ENCODE measurements at places on chromosomes 7 and 10.

- DNase-seq: no peak
Measured at GRCh38 chr7:91345449-91345848, 81.2 kb downstream of the FZD1 start.

GRCh38 chr7:131942287-131943150, 386.1 kb upstream of the PODXL start:
- no peak for DNase-seq

- DNase-seq: no peak
Measured at GRCh38 chr7:147298611-147299043, 1182.0 kb downstream of the CNTNAP2 start.

- DNase-seq: no peak
Measured at GRCh38 chr10:58771863-58772262, 259.2 kb downstream of the BICC1 start.

DNA sequence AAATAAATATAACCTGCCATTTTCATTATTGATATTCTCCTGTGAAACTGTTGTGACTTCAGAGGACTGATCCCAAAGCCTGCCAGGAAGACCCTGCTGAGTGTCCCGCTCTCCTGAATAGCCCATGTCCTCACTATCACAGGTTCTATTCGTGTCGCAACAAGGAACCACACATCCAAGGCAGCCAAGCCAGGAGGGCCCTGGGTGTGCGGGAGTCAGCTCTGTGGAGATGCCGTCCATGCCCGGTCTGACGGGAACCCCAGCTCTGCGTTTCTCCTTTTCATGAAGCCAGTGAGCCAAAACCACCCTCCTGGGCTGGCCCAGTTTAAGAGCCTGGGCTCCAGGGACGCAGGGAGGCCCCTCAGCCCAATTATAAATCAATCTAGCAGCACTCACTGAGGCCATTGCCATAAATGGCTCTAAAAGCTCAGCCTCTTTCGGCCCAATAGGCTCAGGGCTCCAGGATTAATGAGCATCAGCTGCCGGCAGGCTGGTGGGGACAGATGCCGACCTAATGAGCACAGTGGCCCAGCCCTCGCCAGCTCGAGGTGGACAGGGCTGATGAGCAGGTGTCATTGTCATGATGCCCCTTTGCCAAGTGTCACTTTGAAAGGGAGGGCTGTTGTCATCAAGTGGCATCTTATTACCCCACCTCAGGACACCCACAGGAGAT, 177.9 kb downstream of the PLXNA4 start:
- DNase-seq: no peak

DNA sequence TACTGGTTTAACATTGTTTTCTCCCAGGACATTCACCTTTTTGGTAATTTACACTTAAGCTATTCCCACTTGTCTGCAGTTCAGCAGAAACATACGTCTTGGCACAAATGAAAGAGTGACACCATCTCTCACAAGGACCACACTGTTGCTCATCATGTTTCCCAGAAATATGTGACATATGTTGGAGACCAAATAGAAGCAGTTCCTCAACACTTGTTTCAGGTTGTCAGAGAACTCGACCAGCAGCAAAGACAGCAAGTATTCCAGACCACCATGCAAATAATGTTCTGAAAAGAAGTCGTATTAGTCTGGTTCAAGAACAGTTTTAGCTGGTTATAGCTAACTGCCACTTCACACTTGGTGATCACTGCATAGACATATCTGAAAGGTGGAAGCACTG, 81.3 kb upstream of the KLF6 start:
- no peak for DNase-seq

DNA sequence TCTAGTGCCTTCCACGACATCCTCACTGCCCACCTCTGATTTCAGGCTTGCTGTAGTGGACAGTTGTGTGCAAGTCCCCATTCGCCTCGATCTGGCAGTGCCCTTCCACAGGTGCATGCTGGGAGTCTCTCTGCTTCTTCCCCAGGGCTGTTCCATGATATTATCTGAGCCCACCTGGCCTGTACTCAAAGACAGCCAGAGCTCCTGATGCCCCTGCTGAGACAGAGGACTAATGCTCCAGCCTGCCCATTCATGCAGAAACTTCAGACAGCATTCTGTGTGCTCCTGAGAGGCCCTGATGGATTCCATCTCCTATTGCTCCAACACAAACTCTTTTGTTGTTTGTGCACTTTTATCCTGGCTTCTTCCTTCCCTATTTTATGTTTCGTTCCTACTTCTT, 164.8 kb upstream of the PRSS58 start:
- no peak for DNase-seq

DNA sequence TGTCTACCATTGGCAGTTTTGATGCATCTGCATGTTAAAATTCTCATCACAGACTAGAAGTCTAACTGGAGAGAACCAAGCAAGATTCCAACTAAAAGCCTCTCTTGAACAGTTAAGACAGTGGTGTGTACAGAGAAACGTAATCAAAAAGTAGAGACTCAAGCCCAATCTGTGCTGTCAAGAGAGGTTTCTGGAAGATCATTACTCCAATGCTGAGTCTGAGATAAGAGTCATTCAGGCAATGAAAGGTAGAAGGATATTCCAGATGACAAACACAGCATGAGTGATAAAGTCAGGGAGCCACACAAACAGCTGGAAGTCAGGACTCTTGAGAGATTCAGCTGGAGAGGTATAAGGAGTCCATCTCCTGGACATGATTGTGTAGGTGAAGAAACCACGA, 48.7 kb downstream of the IQUB start:
- no peak for DNase-seq

DNA sequence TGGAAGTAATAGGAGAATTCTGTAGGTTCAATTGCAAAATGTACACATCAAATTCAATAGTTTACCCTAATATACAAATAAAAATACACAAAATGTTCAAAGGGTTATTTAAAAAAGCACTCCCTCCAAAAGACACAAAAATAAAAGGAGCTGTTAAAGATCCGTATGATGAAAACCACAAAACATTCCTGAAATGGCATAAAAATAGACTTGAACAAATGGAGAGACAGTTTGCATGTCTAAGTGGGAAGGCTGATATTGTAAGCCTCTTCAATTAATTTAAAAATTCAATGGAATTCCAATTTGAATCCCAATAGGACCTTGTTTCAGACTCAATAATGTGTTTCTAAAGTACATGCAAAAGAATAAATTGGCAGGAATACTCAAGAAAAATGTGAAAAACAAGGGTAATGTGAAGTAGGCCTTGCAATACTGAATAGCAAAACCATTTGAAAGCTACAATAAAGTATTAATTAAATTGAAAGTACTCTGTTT, 38.0 kb upstream of the INSYN2A start:
- no peak for DNase-seq

GRCh38 chr10:28200775-28201174, 102.1 kb downstream of the MPP7 start:
- DNase-seq: no peak

- no peak for DNase-seq
Measured at GRCh38 chr7:17846935-17847334, 93.4 kb downstream of the SNX13 start.

- DNase-seq: no peak
Measured at GRCh38 chr10:58064714-58065528, 202.8 kb downstream of the IPMK start.

GRCh38 chr7:40316176-40316575, 181.4 kb downstream of the SUGCT start:
- no peak for DNase-seq

All from esophagus squamous epithelium (tissue), 5 donors.